ENCODE measurements at places on chromosomes 5 and 9.

DNA sequence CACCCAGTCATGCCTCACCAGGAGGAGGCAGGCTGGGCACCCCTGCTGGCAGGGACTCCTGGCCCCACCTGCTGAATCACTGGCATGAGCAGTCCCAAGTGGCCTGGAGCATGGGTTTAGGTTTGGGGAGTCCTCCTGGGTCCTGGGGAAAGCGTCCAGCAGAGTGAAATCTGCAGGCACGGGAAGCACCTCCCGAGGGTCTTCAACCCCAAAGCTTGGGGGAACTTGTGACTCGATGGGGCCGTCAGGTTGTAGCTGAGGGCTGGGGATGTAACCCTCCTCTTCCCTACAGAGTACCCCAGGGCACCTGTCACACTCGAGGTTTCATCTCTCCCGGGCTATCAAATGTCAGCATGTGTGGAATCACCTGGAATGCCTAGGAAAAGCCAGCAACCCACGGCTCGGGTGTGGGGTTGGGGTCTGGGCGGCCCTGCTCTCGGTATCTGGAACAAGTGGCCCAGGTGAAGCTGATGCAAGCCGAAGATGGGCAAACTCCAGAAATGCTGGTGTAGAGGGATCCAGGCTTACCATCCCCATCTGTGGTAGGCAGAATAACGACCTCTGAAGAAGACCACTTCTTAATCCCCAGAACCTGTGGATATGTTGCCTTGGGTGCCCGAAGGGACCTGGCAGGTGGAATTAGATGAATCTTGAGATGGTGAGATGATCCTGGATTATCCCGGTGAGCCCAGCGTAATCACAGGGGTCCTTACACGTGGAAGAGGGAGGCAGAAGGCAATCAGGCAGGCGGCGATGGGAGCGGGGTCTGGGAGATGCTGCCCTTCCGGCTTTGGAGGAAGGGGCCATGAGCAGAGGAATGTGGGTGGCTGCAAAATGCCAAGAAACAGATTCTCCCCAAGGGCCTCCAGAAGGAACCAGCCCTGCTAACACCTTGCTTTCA, 6.1 kb upstream of the RASGEF1C start:
- DNase-seq = no peak

GRCh38 chr9:137174722-137175293, 3.0 kb upstream of the TMEM210 start:
- no peak for DNase-seq

DNA sequence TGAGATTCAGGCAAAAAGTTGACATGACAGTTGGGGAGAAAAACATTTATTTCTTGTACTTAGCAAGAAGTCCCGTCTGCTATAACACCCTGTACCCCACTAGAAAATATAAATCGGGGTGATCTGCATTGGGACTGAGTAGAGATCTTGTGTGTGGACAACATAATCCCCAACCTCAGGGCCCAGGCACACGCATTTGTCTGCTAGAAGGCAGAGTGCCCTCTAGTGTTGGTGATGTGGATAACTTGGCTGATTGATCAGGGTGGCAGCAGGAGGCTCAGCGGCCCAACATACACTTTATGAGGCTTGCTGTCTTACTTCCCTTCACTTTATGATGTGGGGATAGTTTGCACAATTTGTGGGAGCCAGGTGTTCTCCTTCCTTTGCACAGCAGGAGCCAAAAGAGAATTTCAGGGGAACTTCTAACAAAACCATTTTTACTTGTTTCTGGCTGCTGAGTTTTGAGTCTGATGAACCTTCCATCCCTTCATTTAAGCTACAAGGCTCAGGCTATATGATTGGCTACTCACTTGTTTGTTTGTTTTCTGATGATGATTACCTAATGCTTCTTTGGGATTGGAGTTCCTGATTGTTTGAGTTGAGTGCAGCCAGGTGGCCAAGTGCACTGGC, 263.2 kb downstream of the DMAC1 start:
- no peak for DNase-seq

GRCh38 chr5:176609724-176610434, at the start of gene GPRIN1:
GPRIN1 (minus strand) TSS chr5:176610156; CDS start chr5:176599834, 10,322 bp downstream.
- no peak for DNase-seq

- no peak for DNase-seq
Measured at GRCh38 chr5:125348221-125348692, 601.8 kb upstream of the ZNF608 start.

DNA sequence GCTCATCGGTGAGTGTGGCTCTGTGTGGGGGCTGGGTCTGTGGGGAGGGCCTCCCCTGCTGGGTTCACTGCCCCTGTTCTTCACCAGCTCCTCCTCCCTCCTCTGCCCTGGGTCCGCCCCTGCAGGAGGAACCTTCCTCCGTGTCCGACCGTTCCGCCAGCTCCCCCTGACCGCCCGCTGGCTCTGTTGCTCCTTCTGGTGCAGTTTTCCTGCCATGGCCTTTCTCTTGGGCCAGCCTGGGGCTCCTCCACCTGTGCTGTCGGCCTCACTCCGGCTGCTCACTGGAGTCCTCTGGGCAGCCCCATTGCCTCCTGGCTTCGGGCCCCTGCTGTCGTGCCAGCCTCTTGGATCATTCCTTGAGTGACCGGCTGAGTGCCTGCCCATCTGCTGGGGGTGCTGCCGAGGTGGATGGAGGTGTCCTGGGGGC, 12.3 kb downstream of the RNU6ATAC start:
- no peak for DNase-seq

- no peak for DNase-seq
Measured at GRCh38 chr5:2550509-2550908, 201.0 kb downstream of the IRX2 start.

- no peak for DNase-seq
Measured at GRCh38 chr5:140344683-140345423, 1.6 kb downstream of the HBEGF start.

DNA sequence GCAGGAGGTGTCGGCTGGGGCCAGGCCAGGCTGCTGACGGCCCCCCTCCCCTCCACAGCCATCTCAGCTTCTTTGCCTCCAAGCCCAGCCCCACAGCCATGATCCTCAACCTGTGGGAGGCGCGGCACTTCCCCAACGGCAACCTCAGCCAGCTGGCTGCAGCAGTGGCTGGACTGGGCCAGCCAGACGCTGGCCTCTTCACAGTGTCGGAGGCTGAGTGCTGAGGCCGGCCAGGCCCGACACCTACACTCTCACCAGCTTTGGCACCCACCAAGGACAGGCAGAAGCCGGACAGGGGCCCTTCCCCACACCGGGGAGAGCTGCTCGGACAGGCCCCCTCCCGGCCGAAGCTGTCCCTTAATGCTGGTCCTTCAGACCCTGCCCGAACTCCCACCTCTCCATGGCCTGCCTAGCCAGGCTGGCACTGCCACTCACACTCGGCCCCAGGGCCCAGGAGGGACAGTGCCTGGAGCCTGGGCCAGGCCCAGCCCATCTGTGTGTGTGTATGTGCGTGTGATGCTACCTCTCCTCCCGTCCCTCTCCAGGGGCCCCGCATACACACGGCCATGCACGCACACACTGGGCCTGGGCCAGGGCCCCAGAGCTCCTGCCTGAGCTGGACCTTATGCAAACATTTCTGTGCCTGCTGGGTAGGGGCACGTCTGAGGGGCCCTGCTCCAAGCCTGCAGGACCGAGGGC, 19.3 kb downstream of the HK3 start:
- no peak for DNase-seq

GRCh38 chr5:18003784-18004183, 369.5 kb downstream of the TAF11L14 start:
- no peak for DNase-seq

DNA sequence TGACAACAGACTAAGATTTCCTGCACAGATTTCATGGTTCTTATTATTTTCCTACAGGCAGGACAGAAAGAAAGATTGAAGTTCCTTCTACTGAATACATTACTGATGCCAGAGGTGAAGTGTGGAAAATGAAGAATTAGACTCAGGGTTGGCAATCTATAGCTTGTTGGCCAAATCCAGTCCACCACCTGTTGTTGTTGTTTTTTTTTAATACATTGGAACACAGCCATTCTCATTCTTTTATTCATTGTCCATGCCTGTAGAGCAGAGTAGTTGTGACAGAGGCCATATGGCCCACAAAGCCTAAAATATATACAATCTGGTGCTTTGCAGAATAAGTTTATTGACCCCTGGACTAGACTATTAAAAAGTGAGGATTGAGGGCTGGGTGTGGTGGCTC, 5.8 kb upstream of the PLPPR1 start:
- no peak for DNase-seq

DNA sequence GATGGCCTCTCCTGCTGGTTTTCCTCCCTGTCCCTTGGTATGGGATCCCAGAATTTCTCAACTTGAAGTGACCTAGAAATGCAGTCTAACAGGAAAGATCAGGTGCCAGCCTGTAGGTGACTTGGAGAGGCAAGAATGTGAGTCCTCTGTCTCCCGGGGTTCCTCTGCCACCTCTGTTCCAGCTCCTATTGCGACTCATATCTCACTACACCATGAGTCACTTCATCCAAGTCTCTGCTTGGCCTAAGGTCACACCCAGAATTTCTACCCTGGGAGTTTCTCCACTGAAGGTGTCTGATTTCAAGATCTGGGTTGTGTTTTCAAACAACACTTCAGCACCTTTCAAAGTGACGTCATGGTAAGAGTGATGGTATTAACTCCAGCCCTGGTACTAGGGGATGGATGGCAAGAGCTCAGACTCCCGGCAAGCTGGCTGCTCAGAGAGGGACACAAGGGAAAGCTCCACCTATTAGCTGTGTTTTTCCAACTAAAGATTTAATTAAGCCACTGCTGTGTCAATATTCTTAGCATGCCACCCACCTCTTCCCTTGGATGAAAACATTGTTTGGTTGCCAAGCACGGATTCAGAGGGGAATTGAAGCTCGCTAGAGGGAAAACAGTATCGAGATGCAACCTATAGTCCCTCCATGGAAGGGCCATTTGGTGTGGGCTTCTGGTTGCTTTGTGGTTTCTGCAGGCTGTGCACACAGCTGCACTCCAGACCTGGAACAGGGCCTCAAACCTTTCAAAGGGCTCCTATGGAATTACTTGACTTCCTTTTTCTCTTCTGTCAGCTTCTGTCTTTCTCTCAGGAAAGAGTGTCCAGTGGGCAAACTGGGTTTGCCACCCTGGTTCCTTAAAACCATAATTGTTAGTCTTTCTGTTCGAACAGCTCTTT, 205.7 kb downstream of the GAS1 start:
- DNase-seq = no peak

GRCh38 chr9:18260521-18260920, 213.4 kb upstream of the ADAMTSL1 start:
- DNase-seq = no peak

GRCh38 chr5:106757672-106758071, 913.1 kb downstream of the EFNA5 start:
- no peak for DNase-seq

GRCh38 chr9:18775241-18775640, 257.8 kb downstream of the SAXO1 start:
- DNase-seq = no peak

- DNase-seq = no peak
Measured at GRCh38 chr9:34656992-34657391, 5.0 kb downstream of the IL11RA start.

DNA sequence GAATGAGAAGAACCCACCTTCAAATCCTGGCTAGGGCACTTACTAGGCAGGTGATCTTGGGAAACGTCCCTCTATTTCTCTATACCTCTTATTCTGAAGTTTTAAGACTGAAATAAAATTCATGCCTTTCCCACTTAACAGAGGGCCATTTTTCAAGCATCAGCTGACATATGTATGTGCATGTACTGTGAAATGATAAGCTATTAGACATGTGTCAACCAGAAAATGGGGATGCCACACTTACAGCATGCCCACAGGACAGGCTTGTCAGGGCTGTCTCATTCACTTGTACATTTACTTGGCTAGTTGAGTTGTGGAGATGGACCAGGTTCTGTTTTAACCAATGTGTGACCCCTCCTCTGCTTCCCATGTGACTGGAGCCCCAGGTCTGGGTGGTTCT, 78.5 kb downstream of the C9orf152 start:
- DNase-seq = no peak

DNA sequence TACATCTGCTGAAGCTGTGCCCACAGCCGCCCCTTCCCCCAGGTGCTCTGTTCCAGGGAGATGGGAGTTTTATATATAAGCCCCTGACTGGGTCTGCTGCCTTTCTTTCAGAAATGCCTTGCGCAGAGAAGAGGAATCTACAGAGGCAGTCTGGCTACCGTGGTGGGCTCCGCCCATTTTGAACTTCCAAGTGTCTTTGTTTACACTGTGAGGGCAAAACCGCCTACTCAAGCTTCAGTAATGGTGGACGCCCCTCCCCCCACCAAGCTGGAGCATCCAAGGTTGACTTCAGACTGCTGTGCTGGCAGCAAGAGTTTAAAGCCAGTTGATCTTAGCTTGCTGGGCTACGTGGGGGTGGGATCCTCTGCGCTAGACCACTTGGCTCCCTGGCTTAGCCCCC, 41.3 kb downstream of the RANBP17 start:
- DNase-seq = no peak

- no peak for DNase-seq
Measured at GRCh38 chr5:111422747-111423720, 89.3 kb downstream of the STARD4 start.

GRCh38 chr5:88666761-88667495, 216.1 kb downstream of the MEF2C start:
- no peak for DNase-seq

DNA sequence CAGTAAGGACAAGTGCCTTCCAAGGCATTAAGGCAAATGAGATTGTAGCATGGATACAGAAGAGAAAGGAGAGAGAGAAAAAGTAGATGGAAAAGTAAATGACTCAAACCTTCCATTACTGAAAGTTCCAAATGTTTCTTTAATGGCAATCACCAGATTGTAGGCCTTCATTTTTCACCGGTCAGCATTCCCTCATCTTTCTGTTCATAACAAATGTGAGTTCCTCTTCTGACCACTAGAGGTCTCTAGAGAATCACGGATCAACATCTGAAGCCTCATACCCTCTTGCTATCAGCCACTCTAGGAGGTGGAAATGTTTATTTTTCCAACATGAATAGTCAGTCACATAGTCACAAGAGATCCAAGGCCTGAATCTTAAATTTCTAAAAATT, 73.6 kb upstream of the RPS23 start:
- DNase-seq = no peak

- DNase-seq = no peak
Measured at GRCh38 chr5:173567548-173567947, 48.9 kb downstream of the BOD1 start.

DNA sequence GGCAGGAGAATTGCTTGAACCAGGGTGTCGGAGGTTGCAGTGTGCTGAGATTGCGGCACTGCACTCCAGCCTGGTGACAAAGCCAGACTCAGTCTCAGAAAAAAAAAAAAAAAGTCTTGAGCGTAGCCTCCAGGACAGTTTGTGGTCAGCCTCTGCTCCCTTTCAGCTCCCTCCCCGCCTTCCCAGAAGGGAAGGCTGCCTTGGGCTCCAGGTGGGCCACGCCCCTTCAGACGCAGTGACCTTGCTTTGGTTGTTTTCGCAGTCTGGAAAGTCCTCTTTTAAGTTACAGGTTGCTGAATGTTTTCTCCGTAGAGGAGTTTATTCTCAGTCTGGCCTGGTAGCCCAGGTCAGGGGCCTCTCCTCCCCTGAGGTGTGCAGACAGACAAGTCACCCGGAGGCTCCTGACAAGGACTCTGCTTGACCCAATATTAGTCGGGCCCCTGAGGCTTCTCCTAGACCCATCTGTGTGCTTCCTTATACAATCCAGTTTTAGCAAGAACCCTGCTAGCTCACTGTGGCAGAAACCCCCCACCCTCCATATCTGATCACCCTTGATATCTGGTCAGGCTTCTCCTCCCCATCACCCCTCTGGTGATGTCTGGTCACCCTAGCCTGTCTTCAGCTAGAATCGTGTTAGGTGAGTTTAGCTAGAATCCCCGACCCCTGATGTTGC, 31.6 kb upstream of the N4BP3 start:
- no peak for DNase-seq
